ENCODE measurements at places on chromosomes 7 and 10. TPM values are rescaled to one million over a fixed set of nuclear protein-coding genes. Genes with fewer than 3 reads are reported as not detected.

The ADAM8 gene
- total RNA-seq = 2.6 TPM

The FAM237B gene
- total RNA-seq = not detected

The RBP3 gene
- not detected for total RNA-seq

The CLRN3 gene
- total RNA-seq = 0.52 TPM

The FAM25A gene
- total RNA-seq = not detected

The ZC3HAV1 gene
- total RNA-seq = 18.8 TPM

The AKR1C3 gene
- total RNA-seq = 1.6 TPM

The VWC2 gene
- under 0.01 TPM for total RNA-seq

The SLC26A3 gene
- not detected for total RNA-seq

The TMEM139 gene
- total RNA-seq = 1.0 TPM

The HTR5A gene
- total RNA-seq = not detected

The PLXNA4 gene
- total RNA-seq = 2.1 TPM

The ELMO1 gene
- total RNA-seq = 52.7 TPM

The KCNIP2 gene
- total RNA-seq = 2.1 TPM

The MCU gene
- 95.0 TPM for total RNA-seq

The TEX47 gene
- not detected for total RNA-seq

The LAMTOR4 gene
- total RNA-seq = 73.1 TPM

The GPR158 gene
- total RNA-seq = 0.52 TPM

The ZPBP gene
- total RNA-seq = not detected

The MRM2 gene
- total RNA-seq = 16.7 TPM

The HOXA3 gene
- total RNA-seq = 3.7 TPM

The CHN2 gene
- total RNA-seq = 11.0 TPM

The C7orf57 gene
- not detected for total RNA-seq

The FKBP6 gene
- under 0.01 TPM for total RNA-seq

Measured in skeletal muscle tissue (tissue), 5 donors.